ENCODE measurements at places on chromosomes 2 and 18.

DNA sequence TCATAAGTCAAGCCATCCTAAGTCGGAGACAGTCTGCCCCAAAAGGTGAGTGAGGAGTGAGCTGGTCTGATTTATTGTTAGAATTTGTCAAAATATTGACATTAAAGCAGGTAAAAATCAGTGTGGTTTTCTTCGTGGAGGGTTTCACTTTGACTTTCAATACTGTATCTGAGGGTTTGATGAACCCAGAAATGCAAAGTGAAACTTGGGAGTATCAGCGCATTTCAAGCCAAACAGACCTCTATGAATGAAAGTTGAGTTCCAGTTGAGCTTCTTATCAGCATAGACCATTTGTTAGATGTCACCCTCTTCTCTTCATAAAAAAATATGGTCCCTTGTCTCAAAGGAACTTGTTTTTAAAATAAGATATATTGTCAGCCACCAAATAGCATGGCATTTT is 21.7 kb upstream of the CXCR4 start:
- no peak for DNase-seq

DNA sequence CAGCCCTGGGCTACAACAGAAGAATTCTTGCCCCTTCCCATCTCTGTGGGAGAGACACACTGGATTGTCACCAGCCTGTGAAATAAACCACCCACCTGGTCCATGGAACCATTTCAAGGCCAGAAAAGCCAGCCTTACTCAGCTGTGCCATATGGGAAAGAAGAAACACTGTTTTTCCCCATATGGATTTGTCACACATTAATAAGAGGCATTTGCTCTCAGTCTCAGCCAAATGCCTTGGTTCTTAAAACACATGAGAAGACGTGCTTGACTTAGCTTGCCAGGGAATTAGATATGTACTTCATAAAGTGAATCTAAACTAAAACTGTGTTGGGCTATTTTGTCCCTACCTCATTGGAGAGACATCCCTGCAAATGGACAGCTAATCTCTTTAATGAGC is 308.6 kb upstream of the TNP1 start:
- no peak for DNase-seq

DNA sequence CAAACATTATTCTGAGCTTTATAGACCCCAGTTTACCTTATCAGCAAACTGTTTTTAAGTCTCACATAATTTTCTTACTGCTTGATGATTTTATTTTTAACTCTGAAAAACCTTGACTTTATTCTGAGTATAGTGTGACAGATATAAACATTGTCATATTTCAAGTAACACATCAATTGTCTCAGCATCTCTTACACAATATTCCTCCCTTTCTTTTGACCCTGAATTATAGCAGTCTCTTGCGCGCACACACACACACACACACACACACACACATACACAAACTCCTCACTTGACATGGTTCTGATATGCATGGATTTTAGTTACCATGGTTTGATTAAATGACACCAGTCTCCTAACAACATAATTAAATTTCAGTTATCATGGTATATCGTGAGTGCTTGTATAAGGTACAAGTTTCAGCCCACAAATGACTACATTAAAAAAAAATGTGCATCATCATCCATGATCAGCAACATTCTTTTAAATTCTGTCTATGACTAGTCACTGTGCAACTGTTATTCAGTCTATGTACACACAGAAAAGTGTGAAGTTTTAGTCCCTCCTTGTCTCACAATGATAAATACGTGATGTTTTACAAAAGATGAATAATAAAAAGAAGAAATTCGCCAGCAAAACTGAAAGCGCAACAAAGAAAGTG is 39.5 kb upstream of the TACR1 start:
- no peak for DNase-seq

DNA sequence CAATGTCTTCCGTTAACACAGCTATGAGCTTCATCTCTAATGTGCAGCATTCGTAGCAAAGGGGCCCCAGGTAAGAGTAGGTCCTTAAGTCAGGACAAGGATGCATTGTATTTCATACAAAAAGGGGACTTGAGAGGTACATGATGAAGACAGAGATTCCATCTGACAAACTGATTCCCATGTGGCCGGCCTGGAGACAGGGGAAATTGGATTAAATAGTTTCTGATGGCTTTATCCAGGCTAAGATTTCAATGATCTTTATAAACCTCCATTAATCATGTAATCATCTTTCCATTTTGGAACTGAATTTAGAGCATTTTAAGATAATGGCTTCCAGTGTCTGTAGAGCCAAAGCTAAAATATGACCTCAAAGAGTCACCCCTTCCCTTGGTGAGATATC is 111.3 kb downstream of the NCKAP5 start:
- no peak for DNase-seq

DNA sequence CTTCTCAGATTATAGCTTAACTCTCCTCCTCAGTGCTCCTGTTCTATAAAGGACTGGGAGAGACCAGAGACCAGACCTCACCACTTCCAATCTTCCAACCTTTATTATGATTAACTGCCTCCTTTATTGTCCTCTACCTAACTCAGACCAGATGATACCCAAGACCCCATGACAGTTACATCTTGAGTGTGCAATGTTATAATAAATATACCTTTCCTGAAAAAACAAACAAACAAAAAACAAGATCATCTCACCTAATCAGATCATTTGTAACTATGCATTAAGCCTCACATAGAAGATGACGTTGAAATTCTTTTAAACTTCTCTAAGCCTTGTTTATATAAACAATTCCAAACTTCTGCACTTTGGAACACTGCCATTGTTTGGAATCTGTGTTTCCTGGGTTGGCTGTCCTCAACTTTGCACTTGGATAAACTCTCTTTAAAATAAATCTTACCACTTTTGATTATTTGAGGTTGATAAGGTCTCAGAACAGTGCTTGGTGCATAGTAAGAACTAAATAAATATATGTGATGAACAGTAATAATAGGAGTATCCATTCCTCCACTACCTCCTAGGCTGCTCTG is 342.7 kb downstream of the TDRD15 start:
- DNase-seq, result no peak

- DNase-seq, result no peak
Measured at GRCh38 chr2:23904692-23905091, 22.2 kb downstream of the ATAD2B start.

- DNase-seq, result no peak
Measured at GRCh38 chr2:25453199-25453905, 111.6 kb upstream of the DNMT3A start.

DNA sequence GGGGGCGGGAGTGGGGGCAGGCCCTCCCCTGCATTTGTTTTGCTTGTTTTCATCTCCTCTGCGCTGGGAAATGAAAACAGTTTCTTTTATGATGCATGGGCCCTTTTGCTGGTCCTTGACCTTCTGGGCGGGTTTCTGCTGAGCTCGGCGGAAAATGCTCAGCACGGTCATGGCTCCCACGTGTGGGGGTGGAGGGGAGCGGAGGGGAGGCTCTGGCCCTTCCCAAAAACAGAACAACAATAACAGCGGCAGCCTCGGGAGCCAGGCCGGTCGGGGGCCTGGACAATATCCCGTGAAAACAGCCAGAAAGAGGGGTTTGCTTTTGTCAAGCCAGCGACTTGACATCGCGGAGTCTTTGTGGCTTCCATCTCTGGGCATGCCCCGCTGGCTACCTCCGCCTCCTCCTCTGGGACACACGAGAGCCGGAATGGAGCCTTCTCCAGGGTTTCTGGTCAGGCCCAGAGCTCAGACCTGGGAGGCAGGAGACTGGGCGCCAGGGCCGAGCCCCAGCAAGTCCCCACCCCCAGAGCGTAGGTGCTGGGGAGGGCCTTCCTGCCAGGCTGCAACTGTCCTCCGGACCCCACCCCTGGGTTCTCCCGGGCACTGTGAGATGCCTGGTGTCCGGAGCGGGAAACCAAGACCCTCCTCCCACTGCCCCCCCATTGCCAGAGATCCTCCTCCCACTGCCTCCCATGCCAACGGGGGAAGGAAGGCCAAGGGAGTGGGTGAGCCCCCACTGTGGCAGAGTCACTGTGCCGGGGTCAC is 35.9 kb upstream of the SNED1 start:
- no peak for DNase-seq

GRCh38 chr2:150232321-150232720 is 255.1 kb downstream of the RND3 start:
- DNase-seq, result no peak

GRCh38 chr2:38960609-38961320 is 71.1 kb downstream of the ARHGEF33 start:
- no peak for DNase-seq

DNA sequence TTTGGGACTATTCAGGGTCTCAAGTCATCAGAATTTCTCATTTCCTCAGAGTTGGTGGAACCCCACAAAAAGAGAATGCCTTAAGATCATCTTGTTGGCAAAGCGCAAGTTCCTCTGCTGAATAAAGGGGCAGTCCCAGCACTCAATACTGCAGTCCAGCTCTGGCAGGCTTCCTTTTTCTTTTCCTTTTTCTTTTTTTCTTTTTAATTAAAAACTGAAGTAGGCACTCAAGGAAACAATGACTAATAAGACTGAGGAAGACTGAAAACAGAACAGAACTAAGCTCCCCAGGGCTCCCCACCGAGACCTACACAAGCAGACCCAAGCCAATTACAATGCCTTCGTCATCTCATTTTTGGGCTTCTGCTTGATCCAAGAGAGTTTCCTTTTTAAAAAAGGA is 82.0 kb downstream of the STK39 start:
- no peak for DNase-seq

GRCh38 chr18:3872641-3873040 is 422.7 kb downstream of the TGIF1 start:
- no peak for DNase-seq

DNA sequence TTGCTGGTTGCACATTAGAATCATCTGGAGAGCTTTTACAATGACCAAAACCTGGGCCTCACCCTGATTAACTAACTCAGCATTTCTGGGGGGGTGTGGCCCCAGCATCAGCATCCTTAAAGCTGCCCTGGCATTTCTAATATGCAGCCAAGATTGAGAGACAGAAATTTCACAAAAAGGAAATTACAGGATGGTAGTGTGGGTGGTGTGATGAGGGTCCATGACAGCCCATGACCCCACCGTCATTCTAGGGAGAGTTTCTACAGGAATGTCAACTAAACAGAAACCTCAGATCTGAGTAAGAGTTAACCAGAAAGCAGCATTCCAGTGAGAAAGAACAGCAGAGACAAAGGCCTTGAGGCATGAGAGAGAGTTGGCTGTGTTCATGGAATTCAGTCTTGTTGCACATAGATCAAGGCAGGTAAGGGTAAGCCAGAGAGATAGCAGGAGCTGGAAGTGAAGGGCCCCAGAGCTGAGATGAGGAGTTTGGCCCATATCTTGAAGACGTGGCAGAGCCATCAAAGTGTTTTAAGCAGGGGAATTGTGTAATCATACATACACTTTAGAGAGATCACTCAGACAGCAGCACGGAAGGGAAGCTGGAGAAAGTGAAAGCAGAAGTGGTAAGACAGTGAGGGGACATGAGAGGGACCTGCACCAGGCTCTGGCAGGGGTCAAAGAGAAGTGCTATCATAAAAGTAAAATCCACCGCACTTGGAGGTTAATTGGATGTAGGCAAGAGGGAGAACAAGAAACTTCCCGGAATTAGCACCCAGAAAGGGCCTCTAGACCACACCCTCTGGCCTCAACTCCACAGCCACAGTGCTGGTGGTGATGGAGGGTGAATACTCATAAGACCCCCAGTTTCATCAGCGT is 7.8 kb upstream of the TRABD2A start:
- no peak for DNase-seq

DNA sequence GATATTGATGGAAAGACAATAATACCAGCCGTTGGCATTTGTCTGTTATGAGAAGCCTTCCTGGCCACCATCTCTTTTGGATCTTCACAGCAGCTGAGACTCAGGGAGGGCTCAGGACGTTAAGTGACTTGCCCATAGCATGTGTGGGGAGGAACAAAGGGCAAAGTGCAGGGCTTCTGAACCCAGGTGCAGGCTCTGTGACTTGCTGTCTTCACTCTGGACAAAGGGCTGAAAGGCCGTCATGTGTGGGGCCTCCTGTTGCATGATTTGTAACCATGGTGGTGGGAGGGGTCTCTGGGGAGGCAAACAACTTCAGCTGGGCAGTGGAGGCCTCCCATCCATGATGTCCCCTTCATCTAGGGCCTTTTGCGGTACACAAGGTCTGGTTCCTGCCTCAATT is 65.5 kb upstream of the SIX2 start:
- DNase-seq, result no peak

DNA sequence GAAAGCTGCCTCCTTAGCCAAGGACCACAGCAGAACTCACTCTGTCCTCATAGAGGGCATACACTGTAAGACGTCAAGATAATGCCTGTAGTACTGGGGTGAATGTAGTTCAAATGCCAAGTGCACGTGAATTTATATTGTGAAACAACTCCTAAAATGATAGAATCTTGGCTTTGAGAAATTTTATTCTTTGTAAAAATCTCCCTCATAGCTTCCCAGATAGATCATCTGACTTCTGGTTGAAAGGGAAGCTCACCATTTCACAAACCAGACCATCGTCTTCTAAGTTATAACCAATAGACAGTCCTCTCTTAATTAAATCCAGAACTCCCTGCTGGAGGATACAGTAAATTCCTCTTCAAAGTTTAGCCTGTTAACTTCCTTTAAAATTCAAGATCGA is 110.9 kb upstream of the MSTN start:
- no peak for DNase-seq

DNA sequence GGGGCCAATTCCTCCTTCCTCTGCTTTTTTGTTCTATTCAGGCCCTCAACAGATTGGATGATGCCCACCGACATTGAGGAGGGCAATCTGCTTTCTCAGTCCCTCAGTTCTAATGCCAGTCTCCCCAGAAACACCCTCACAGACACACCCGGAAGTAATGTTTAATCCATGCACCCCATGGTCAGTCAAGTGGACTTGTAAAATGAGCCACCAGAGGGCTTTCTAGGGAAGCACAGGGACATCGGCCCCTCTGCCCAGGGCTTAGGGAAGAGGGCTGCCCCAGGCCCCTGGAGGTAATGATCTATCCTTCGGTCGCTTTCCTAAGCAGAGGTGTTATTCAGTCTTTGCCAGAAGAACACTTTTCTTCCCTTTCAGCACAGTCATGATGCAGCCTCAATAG is 107.4 kb downstream of the PDCL3 start:
- DNase-seq, result no peak

DNA sequence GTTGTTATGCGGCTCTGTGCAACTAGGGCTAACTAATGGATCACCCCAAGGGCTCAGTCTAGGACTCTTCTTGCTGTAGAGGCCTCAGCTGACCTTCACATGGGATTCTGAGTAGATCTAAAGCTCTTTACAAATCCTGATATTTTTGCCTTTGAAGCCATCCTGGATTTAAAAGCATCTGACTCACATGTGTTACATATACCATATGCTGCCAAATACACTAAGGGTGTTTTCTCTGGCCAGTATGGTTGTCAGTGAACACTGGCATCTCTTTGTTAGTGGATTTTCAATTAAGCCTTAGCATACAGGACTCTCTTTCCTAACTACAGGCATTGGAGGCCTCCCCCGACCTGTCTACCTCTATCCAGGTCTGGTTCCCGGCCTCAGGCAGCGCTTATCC is 992.8 kb upstream of the FANCL start:
- no peak for DNase-seq

GRCh38 chr2:180366481-180366880 is 359.4 kb upstream of the CWC22 start:
- no peak for DNase-seq

All from activated CD8-positive, alpha-beta memory T cell treated with anti-CD3 and anti-CD28 coated beads, Interleukin-2, amount 50 U/mL, for 4 hours (primary cell).